ENCODE measurements at places on chromosomes 7 and 10.
A peak's percentile ranks its signal among the peaks of the same experiment; 100 is the strongest.

- DNase-seq = no peak
These were observed 103.1 kb downstream of the SEMA3C start for GRCh38 chr7:80815733-80816132.

DNA sequence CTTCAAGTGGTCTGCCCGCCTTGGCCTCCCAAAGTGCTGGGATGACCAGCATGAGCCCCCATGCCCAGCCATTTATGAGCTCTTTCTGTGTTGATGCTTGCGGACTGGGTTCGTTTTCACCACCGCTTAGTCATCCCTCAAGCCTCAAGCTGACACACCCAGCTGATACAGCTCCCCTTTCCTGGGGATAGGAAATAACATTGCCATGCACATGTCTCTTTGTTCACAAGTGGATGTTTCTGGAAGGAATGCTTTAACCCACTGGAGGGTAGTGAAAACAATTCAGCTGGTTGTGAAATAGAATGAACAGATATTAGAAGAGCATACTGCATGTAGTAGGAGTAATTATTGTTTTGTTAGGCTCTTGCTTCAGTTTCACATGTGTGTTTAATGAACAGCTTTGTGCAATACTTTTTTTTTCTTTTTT, 8.5 kb upstream of the METTL27 start:
- DNase-seq = no peak

DNA sequence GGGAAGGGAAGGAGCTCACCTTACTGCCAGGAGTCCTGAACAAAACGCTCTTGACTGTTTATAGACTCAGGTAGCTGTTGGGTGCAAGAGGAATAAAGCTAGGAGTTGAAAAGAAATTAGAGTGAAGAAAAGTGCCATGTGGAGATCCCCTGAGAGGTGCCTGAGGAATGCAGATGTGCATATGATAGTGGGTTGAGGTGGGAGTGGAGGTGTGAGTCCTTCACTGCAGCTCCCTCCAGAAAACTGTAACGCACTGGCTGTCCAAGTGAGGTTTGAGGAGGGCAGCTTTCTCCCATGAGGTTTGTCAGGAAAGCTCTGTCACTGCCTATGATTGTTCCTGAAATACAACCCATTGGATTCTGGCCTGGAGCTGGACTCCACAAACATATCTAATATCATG, 904.8 kb upstream of the POT1 start:
- DNase-seq = no peak

DNA sequence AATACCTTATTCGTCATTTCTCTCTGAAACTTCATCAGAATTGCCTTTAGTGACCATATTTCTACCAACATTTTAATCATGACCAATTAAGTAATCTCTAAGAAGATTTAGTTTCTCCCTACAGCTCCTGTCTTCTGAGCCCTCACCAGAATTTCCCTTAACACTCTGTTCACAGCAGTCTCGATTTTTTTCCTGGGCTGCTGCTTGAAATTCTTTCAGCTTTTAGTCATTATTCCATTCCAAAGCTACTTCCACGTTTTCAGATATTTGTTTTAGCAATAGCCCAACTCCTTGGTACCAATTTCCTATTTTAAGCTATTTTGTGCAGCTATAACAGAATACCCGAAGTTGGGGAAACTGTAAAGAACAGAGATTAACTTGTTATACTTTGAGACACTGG, 192.4 kb upstream of the DKK1 start:
- DNase-seq = no peak

GRCh38 chr10:65620404-65621048, 1305.3 kb upstream of the LRRTM3 start:
- no peak for DNase-seq

GRCh38 chr10:4437061-4437460, 388.9 kb upstream of the AKR1E2 start:
- DNase-seq = no peak

- no peak for DNase-seq
These were observed 16.0 kb downstream of the CDNF start for GRCh38 chr10:14821635-14822375.

DNA sequence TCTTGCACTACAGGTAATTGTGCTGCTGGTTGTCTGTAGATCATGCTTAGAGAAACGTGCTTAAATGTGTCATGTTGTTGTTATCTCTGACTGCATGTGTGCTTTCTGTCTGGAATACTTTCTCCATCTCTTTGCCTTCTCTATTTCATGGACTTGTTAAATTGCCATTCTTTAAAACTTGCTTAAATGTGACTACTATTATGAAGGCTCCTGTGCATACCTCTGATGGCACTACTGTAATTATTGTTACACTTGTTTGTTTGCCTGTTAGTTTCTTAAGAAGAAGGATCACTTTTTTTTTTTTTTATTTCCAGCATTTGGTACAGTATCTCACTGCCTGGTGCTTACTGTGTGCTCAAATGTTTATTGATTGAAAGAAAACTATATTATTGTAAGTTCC, 41.6 kb downstream of the KMT2E start:
- no peak for DNase-seq

- DNase-seq = no peak
These were observed 43.8 kb downstream of the INSIG1 start for GRCh38 chr7:155341463-155341983.

GRCh38 chr10:369684-370448, 234.6 kb downstream of the ZMYND11 start:
- no peak for DNase-seq

DNA sequence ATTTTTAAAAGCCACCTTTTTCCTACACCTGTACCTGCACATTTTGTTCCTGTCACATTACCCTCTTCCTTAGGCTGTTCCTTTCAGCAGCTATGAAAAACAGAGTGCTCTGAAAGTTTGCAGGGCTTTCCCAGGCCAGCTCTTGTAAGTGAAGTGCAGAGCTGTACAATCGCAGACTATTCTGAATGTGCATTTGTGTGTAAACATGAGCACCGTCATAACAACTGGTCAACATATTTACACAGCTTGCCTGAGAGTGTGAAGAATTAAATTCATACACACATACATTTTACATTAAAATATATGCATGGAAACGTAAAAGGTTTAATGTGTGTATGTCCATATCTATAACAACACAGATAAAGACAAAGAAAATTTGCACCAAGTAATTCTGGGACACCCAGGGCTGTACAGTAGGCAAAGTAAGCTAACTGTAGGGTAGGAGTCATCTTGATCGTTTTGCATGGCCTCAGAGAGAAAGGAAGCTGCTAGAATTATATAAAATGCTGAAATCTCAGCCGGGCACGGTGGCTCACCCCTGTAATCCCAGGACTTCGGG, 23.6 kb upstream of the LYZL1 start:
- no peak for DNase-seq

DNA sequence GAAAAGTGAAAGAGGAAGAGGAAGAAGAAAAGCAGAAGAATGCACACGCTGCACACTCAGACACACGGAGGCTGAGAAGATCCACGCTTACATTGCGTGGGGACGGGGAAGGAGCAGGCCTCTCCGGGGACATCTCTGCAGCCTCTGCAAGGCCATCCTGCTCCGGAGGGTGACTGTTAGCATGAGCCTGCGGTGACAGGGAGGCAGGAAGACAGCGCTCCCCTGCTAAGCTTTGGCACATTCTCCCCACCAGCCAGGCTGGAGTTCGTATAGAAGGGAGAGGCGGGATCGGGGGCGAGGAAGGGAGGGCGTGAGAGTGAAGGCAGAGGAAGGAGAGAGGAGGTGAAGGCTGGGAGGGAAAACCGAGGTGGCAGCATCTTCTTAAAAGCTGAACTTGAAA, 366.0 kb upstream of the SHH start:
- no peak for DNase-seq

- DNase-seq = no peak
These were observed 10.2 kb downstream of the TCF7L2 start for GRCh38 chr10:112960151-112960681.

GRCh38 chr10:97589479-97589878, at the start of gene C10orf62:
TSS of gene C10orf62 (plus strand) at chr10:97589721. CDS start at chr10:97589898, 177 bp downstream.
- DNase-seq = no peak

DNA sequence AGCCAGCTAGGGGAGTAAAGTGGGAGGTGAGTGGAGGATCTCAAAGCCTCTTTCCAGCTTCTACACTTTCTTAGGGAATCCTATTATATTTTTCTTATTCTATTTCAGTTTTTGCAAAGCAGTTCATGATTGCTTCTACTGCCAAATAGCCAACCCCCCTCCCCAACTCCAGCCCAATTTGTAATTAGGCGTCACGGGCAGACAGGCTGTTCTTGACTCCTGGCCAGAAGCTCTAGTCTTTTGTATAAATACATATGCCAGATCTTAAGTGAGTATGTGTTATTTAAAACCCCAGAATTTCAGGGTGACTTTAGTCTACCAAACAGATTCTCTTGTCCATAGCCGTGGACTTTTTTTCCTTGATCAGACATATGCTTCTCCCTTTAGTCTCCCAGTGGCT, 255.2 kb downstream of the BUB3 start:
- no peak for DNase-seq

- no peak for DNase-seq
These were observed 129.4 kb downstream of the NRBF2 start for GRCh38 chr10:63262430-63263073.

DNA sequence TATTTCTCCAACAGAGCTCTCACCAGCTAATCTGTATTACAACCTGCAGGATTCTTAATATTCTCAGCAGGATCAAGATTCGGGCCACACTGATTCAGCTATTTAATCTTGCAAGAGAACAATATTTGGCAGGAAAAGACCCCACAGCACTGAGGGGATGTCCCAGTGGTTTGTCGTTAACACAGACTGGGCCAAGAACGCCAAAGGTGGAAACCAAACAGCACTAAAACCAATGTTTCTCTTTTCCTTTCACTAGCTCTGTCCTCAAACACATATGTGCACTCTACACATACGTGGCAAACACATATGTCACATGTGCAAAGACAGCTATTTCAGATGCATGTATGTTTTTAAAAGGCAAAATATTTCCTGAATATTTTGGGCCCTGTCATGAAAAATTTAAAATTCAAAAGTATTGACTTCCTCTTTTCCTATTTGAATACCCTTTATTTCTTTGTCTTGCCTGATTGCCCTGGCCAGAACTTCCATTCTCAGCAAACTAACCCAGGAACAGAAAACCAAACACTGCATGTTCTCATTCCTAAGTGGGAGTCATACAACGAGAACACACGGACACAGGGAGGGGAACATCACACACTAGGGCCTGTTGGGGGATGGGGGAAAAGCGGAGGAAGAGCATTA, 51.7 kb upstream of the NEBL start:
- DNase-seq = no peak

GRCh38 chr7:140673063-140673773, 473 bp downstream of the ADCK2 start:
- peak; percentile 69 for DNase-seq

DNA sequence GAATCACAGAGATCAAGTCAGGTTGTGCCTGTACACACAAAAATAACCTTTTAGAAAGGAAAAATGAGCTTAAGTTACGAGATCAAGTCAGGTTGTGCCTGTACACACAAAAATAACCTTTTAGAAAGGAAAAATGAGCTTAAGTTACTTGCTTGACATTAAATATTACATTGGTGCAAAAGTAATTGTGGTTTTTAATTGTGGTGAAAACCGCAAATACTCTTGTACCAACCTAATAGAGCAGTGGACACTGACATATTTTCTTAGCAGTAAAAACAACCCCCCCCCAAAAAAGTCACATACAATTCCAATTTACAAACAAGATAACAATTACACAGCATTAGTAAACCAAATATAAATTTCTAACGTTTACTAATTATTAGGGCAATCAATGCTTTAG, 595.6 kb downstream of the GRM8 start:
- DNase-seq = no peak

DNA sequence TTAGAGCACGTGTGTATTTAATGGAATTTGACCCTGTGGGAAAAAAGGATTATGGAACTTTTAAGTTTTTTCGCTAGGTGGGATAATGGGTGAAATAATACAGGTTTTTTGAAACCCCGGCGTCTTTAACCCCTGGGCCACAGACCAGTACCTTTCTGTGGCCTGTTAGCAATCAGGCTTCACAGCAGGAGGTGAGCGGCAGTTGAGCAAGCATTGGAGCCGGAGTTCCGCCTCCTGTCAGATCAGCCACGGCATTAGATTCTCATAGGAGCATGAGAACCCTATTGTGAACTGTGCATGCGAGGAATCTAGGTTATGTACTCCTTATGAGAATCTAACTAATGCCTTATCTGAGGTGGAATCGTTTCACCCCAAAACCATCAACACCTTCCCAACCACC, 28.6 kb downstream of the WAC start:
- no peak for DNase-seq

- DNase-seq = peak; percentile 23
These were observed at the start of gene TFPI2 for GRCh38 chr7:93890464-93891068. TSS of gene TFPI2 (minus strand) at chr7:93890753. CDS start at chr7:93890678, 75 bp downstream.

GRCh38 chr7:43211693-43212092, 99.2 kb downstream of the HECW1 start:
- DNase-seq = no peak

DNA sequence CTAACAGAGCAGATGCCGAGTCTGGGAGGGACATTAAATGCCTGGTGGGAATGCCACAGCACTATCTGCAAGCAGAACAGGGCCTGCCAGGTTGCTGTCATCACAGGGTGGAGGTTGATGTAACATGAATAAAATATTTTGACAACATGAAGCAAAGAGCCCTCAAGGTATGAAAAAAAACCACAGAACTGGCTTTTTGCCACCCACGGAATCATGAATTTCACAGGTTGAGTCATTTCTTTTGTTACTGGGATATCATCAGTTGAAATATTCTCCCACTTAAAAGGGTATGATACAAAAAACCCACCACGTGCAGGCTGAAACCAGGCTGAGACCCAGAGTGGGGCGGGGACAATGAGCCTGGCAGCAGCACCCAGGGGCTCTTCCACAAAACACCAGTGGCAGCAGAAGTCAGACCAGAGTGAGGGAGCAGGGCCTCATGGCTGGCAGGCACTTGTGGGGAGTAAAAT, 220.1 kb downstream of the TNS3 start:
- no peak for DNase-seq

GRCh38 chr10:24723386-24723787, 300 bp downstream of the ARHGAP21 start:
- DNase-seq = no peak

GRCh38 chr10:30368065-30368718, 19.1 kb upstream of the MTPAP start:
- DNase-seq = no peak

- no peak for DNase-seq
These were observed 28.6 kb upstream of the NDST2 start for GRCh38 chr10:73840056-73840402.

- DNase-seq = no peak
These were observed 116.0 kb downstream of the PTPN20 start for GRCh38 chr10:47027108-47027783.
